ENCODE measurements at places on chromosomes 1 and 21.

DNA sequence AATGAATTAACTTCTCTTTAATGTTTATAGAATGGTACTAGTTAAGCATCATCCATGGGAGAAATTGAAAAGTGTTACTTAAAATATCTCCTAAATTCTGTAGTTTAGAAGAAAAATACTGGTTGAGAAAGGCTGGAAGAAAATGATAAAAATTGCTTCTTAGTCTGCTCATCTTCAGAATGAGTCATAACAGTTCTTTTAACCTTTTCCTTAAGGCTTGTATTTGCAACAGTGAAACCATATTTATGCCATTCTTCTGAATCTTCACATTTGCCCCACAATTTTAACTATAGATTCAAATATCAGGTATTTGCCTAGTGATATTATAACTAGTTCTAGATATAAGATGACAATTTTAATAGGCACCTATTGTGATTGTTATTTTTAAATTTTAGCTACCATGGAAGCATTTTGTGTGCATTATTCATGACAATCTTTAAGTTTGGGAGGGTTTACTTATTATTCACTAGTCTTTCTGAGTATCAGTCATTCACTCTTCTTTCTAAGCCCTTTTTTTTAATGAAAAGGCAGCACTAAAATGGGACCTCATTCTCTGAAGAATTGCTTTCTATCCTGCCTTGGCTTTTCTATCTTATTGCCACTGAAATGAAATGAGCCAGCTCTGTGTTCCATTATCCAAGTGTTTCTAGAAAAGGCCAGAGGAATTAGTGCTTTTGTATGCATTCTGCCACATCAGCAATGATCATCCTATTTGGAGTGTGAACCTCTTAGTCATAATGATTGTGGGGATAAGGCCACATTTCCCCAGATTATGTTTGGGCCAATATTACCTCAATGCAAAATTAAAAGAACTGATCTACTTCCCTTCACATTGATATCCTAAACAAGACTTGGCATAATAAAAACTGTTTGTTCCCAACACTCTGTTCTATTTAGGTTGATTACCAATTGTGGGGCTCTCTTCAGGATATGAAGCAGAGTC, 58.4 kb downstream of the SAMSN1 start:
- no peak for DNase-seq

DNA sequence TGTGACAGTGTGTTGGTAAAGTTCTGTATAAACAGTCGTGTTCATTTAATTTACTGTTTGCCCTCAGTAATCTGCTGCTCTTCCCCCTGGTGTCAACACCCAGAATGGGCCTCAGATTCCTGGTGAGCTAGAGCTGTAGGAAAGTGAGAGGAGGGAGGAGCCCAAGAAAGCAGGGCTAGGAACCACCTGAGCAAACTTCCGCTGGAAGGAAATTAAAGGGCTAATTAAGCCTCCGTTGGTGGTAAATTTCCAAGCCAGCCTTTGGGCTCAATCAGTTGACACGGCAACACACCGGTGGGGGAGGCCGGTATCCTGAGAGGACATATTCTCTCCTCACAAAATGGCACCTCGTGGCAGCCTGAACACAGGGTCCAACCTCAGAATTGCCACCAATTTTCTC, 32.9 kb downstream of the RAB3B start:
- DNase-seq = no peak

- no peak for DNase-seq
Observed at GRCh38 chr1:31985430-31985829, 28.2 kb upstream of the KHDRBS1 start.

GRCh38 chr1:194295685-194296084, 1109.3 kb upstream of the B3GALT2 start:
- peak; percentile 19 for DNase-seq

DNA sequence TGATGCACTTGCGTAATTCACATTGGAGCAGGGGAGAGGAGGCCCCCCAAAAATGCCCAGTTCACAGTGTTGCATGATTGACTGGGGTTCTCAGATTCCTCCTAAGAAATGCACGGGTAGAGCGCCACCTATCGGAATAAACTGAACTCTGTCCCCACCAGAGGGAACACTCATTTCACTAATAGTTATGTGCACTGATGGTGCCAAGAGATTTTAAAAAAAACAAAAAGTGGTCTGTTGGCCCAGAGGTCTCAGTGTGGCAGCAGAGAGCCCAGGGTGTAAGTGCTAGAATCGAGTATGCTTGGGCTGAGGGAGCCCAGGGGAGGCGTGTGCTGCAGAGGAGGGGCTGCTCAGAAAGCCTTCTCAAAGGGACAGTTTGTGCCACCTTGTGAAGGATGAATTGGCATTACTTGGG, 6.9 kb downstream of the PINK1 start:
- DNase-seq = peak; percentile 37

GRCh38 chr1:154598871-154599635, 8.9 kb downstream of the ADAR start:
- DNase-seq = no peak

GRCh38 chr1:230172016-230172537, 105.0 kb downstream of the GALNT2 start:
- no peak for DNase-seq

- no peak for DNase-seq
Observed at GRCh38 chr1:39852876-39853275, 30.4 kb downstream of the TRIT1 start.

DNA sequence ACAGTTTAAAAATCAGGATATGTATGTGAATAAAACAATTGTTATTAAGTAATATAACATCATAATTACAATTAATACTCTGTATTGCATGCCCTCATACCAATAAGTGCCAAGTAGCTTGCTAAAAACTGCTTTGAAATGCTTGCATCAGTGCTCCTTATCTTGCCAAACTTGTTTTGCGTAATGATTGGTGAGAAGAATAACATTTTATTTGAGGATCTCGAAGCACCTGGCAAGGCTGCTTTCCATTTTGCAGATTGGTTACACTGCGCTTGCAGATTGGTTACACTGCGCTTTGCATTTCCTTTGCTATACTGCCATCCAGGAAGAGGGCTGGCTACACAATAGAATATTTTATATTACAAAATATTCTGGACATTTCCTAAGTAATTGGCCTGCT, 1.7 kb upstream of the PBX1 start:
- peak; percentile 2 for DNase-seq

Measured in mammary epithelial cell (primary cell).